ENCODE measurements at places on chromosomes 3 and 15.

DNA sequence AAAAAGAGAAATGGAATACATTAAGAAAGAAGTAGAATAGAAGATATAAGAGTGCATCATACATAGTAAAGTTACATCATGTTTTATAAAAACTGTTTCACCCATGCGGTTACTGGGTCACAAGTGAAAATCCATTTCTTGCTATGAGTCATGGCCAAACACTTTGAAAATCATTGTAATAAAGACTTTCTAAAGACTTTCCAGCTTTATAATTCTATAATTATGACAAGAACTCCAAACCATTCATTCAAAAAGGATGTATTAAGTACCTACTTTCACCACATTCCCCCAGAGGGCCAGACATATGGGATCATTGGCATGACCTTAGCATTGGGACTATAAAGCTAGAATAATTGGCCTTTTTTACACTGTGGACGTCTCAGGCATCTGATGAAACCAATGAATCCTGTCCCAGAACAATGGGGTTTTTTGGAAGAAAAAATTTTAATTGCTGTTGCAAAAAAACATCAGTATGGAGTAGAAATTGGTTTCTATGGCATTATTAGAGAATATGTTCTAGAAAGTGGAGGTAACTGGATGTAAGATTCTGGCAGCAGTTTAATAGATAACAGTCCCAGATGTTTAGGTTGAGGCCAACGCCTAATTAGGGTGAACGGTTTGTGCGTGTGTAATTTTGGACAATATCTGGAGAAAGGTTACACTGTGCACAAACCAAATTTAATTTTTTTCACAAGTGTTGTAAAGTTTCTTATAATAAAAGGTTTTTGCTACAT, 3.3 kb upstream of the SKIC8 start:
- no peak for DNase-seq

- no peak for DNase-seq
These were observed 609.0 kb upstream of the CFAP20DC start for GRCh38 chr3:59658866-59659265.

- DNase-seq = no peak
These were observed 8.0 kb downstream of the TBC1D2B start for GRCh38 chr15:78069462-78070029.

- no peak for DNase-seq
These were observed 462.8 kb upstream of the DPH6 start for GRCh38 chr15:36008719-36009118.

DNA sequence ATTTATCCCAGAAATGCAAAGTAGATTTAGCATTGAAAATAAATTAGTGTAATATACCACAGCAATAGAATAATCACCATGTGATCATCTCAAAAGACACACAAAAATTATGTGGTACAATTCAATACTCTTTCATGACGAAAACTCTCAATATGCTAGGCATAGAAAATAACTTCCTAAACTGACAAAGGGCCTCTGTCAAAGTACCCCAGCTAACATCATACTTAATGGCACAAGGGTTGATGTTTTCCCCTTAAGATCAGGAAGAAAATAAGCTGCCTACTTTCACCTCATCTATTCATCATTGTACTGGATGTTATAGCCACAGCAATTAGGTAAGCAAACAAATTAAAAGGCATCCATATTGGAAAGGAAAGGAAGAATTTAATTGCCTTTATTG, 22.7 kb upstream of the NIPA2 start:
- no peak for DNase-seq

DNA sequence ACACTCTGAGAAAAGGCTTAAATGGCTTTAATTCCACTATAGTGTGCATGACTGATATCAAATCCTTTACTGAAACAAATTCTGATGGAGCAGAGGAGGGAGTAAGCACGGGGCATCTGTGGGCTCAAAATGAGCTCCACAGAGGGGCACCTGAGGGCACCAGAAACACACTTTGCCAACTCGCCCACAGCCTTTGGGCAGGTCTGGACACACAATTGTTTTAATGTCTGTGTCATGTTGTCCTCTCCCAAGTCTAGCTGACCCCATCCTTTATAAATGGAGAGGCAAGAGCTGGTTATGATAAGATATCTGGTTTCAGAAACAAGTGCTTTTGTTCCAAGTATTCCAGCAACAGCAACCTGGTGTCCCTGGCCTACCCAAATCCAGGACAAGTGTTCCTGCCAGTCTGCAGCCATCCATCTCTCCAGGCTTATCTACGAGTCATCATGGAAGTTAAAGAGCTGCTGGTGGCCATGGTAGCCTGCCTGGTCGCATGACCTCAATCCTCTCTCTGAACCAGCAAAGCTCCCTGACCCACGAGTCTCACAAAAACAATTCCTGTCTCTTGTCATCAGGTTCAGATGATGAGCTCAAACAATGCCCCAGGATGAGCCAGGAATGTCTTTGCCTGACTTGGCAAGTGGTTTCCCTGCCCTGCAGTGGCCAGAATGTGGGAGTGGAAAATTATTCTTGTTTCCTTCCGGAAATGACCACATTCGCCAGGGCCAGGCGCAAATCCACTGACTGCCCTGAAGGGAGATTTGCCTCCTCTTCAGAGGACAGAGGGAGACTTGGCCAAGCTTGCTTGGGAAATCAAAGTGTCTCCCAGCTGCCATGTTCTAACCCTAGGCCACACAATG, 64.4 kb upstream of the TPM1 start:
- DNase-seq = no peak

- DNase-seq = no peak
These were observed 298.3 kb downstream of the LRRC3B start for GRCh38 chr3:26920646-26921478.

DNA sequence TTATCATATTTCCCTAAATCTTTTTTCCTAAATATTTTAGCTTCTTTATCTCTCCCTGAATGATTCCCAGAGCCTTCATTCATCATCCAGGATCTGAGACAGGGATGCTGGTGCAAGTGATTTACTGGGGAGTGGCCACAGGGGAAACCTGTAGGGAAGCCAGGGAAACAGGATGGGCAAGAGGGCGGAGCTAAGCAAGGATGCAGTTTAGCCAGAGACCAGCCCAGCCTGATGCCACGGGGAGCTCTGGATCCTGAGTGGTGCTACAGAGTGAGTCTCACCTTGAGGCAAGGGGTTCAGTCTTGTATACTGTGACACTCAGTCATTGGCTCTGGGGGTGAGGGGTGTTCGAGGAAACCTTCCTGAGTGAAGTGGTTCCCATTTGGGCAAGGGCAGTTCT, 39.7 kb upstream of the LRRFIP2 start:
- DNase-seq = no peak

DNA sequence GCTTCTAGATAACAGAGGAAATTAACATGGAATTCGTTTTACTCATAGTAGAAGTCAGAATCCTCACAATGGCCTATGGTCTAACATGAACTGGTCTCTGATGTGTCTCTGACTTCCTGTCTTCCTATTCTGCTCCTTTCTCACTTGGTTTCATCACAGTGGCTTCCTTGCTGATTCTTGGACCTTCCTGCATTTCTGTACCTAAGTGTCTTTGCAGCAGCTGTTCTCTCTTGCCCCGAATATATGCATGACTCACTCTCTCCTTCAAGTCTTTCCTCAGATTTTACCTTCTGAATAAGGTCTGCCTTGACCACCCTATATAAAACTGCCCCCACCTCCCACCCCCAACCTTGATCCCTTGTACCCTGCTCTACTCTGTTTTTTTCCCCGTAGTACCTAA, 14.1 kb downstream of the ARL13B start:
- DNase-seq = no peak

GRCh38 chr15:67174864-67175573, 79.4 kb downstream of the AAGAB start:
- DNase-seq = no peak

GRCh38 chr15:51335538-51336410, 2.6 kb downstream of the CYP19A1 start:
- no peak for DNase-seq

DNA sequence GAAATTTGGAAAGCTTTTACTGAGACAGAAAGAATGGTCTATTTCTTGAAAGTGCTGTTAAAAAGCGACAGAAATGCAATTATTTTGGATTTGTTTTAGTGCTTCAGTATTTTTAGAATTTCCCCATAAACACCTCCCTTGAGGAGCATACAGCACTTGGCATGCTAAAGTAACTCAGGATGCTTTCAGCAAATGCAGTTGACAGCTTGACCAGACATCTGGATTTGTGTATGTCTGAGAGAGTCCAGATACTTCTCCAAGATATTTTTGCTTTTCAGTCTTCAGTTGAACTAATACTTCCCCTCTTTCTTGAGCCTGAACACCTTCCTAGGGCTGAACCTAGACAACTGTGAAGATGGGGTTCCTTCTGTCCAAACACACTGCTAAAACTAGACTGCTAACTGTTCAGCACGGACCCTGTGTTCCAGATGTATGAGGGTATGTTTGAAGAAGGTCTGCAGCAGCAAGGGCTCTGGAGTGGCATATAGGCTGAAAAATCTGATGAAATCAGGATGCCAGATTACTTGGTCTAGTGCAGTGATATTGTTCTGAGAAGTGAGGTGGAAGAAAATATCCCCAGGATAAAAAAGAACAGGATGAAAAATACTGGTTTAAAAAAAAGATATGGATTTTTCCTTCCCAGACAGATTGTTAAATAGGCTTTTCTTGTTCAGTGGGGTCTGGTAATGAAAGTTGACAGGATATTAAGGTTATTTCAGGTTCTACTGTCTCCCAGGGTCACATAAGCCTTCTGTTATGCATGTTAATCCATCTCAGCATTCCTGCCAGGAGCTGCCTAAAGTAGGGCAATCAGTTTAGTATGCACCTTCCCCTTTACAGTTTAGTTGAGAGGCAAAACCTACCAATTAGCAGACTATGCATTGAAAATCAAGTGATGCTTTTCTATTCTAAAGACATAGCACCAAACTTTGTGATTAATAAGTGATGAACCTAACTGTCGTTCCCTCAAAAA, 516.9 kb upstream of the TBL1XR1 start:
- DNase-seq = no peak

DNA sequence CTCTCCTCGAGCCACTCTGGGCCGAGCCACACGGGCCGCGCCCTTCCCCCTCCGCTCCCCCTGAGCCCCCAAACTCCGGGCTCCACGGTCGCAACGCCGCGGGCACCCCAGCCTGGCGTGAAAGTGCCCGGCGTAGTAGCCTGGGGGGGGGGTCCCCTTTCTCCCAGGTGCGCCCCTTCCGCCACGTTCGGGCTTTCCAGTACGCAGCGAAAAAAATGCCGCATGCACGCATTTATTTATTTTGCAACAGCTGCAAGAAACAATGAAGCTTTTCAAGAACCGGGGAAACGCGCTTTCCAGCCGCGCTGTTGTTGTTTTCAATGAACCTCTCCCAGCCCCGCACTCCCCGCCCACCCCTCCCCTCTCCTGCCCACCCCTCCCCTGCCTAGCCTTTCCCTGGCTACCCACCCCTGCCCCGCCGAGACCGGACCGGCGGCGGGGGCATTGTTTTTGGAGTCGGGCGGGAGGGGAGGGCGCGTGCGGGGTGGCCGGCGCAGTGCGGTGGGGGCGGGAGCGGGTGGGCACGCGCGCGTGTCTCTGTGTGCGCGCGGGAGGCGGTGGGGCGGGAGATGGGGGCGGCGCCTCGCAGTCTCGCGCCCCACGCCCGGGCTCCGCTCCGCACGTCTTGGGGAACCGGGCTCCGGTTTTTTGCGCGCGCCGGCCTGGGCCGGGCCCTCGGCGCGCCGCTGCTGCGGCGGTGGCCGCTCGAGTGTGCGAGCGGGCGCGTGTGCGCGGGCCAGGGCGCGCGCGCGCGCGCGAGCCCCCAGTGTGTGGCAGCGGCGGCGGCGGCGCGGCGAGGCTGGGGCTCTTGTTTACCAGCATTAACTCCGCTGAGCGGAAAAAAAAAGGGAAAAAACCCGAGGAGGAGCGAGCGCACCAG, at the start of gene IGF1R:
Gene IGF1R (plus strand): TSS at position 766 of the 880 bp plus-strand sequence. CDS start 1,043 bp downstream, outside the sequence.
- peak; percentile 73 for DNase-seq

GRCh38 chr3:109275702-109276293, 40.5 kb downstream of the DPPA2 start:
- DNase-seq = no peak

DNA sequence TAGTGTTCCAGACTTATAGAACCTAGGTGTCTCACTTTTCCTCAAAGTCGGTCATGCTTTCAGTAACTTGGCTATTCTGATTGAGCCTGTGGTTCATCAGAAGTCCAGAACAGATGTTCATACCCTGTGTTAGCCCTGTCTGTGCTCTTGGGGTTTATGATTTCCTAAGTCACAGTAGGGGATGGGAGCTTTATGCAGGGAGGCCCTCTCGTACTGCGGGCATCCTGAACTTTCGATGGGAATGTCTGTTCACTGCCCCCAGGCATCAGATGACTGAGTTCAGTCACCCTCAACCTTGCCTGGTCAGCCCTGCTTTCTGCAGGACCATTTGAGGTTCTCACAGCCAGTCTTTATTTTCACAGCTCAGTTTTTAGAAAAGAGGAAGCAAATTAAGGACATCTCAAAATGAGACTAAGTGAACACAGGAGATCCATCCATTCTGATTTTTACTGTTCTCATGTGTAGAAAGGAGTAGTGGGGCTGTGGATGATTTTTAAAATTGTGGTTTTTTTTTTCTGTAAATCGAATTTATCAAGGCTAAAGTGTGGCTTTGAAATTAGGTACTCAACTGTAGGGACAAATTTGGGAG, 71.3 kb downstream of the CMTM8 start:
- no peak for DNase-seq

- DNase-seq = no peak
These were observed 30.7 kb downstream of the CLEC3B start for GRCh38 chr3:45056608-45057301.

GRCh38 chr3:122357828-122358702, 25.0 kb downstream of the MIX23 start:
- no peak for DNase-seq

- no peak for DNase-seq
These were observed at the start of gene PLIN1 for GRCh38 chr15:89679212-89679611. PLIN1 (minus strand) TSS chr15:89679367; CDS start chr15:89677489, 1,878 bp downstream.

DNA sequence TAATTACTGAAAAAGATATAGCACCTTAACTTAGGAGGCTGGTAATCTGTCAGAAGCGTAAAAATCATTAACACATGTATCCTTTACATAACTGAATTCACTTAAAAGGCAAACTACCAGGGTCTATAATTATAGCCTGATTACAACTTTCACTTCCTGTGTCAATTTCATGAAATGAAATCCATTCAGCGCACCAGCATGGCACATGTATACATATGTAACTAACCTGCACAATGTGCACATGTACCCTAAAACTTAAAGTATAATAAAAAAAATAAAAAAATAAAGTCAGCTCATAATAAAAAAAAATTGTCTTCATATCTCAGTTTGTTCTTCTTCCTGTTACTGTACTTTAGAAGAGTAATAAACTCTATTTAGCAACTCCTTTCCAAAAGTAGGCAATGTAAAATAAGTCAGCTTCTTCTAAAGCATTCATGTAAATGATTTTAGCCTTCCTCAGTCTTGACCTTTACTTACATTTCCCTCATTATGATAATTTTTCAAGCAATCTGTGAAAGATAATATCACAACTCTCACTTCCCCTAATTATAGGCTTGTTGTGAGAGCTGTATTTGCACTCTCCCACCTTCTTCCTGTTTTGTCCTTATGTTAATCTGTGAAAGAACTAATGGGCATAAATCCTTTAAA, 50.1 kb downstream of the KBTBD8 start:
- no peak for DNase-seq

- no peak for DNase-seq
These were observed 15.6 kb downstream of the LRRK1 start for GRCh38 chr15:100934726-100935125.

- DNase-seq = no peak
These were observed 51.8 kb downstream of the SLC12A8 start for GRCh38 chr3:125160606-125161371.

- no peak for DNase-seq
These were observed 87.4 kb upstream of the CCNL1 start for GRCh38 chr3:157247391-157247790.

- no peak for DNase-seq
These were observed 256.7 kb upstream of the HES1 start for GRCh38 chr3:193879099-193879863.
